ENCODE measurements at places on chromosomes 6 and 20.

DNA sequence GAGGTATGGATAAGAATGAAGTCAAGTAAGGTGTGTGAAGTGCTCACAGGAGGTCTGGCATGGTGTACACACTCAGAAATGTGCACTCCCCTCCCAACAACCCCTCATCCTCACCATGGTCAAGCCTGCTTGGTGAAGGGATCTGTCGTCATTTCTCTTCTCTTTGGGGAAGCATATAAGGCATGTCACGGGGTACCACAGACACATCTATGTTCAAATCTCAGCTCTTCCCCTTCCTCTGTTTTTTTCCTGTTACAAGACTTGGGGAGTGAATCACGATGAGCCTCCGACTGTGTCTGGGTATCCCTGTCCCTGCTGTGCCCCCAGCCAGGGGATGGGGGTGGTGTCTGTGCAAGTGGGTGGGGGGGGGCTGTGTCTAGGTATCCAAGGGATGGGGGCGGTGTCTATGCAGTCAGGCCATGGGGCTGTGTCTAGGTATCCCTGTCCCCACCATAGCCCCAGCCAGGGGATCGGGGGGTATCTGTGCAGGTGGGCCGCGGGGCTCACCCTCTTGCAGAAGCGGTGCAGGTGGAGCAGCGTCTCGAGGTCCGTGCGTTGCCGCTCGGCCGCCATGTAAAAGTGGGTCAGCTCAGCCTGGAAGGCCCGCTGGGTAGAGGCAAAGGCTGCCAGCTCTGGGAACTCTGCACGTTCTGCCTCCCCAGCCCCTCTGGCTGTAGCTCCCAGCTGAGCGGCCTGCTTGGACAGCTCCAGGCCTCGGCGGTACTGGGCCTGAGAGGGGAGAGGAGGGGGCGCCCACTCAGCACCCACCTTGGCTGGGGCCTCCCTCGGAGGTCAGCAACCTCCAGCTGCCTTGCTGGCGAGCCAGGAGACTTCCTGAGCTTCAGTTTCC is 43.6 kb downstream of the KIAA1755 start:
- no peak for DNase-seq

DNA sequence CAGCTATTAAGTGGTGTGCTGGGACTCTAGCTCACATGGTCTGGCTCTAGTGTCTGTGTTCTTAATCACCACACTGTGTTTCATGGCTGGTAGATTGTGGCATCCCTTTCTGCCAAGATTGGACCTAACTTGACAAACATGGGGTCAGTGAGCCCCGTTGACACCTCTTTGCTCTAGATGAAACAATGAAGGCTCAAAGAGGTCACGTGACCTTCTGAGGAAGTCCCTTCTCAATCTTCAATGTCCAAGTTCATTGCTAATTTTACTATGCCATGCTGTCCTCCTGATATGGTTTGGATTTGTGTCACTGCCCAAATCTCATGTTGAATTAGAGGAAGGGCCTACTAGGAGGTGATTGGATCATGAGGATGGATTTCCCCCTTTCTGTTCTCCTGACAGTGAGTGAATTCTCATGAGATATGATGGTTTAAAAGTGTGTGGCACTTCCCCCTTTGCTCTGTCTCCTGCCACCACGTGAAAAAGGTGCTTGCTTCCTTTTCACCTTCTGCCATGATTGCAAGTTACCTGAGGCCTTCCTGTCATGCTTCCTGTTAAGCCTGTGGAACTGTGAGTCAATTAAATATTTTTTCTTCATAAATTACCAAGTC is 177.8 kb upstream of the MYLIP start:
- no peak for DNase-seq

DNA sequence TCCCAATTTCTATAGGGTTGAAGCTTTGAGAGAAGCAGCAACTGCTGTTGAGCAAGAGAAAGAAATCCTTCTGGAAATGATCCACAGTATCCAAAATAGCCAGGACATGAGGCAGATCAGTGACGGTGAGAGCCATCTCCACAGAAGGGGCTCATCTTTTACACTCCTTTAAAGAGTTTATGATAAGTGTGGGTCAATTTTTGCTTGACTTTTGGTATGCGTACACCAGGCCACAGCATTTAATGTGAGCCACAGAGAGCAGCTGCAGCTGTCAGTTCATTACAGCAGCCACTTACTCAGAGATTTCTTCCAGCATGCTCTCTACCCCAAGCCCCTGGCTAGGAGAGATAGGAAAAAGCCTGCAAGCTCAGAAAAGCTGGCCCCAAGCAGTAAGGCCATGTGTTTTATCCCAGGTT is 9.9 kb downstream of the BAG2 start:
- DNase-seq: no peak

DNA sequence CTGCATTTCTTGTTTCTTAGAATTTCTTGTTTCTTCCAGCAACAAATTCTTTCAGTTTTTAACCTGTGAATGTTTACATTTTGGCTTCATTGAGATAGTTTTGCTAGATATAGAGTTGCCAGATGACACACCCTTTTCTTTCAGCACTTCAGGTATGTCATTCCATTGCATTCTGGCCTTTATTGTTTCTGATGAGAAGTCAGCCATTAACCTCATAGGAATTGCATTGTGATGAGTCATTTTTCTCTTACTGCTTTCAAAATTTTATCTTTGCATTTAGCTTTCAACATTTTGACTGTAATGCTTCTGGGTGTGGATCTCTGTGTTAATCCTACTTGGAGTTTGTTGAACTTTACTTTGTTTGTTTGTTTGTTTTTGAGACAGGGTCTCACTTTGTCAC is 440.3 kb upstream of the HS3ST5 start:
- DNase-seq: no peak

DNA sequence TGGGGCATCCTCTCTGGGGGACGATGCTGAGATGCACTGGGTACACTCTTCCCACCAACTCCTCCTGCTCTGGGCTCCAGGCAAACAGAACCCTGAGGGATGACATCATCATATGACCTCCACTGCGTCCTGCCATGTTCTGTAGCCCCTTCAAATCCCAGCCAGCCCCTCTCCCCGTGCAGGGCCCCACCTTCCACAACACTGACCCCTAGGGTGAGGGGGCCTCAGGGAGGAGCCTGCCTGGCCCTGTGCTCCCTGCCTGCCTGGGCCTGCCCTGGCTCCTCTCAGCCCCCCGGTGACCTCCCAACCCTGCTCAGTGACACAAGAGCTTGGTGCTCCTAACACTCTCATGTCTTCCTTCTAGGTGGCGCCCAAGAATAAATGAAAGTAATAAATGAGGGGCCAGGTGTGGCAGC is 9.6 kb upstream of the SPDEF start:
- DNase-seq: no peak

- no peak for DNase-seq
Observed at GRCh38 chr6:131823276-131823902, 15.6 kb downstream of the ENPP1 start.

DNA sequence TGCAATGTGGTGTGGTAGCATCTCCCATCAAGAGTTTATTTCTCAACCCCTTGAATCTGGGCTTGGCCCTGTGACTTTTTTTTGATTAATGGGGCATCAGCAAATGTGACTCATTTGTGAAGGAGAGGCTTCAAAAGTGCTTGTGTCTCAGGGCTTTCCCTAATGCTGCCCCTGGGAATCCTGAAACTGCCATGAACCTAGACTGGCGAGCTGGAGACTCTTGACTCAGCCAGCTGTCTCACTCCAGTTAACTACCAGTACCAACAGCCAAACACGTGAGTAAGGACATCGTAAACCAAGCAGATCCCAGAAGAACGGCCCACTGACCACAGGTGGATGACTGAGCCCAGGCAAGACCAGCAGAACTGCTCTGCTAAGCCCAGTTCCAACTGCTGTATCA is 72.8 kb upstream of the ADTRP start:
- DNase-seq: no peak

DNA sequence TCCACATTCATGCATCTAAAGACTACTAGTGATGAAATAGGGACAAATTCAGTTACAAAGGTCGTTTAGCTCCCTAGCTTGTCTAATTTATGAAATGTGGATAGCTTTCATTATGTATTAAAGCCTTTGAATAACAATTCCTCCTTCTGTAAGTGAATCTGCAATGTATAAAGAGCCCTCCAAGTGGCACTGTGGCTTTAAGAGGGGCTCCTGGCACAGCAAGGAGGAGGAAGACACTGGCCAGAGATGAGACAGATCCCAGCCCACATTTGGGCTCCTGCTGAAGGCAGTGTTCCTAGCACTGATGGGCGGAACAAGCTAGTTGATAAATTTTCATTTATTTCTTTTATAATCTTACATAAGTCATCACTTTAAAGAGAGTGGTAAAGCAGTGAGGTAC is 17.6 kb upstream of the FUCA2 start:
- no peak for DNase-seq

GRCh38 chr6:26016963-26017631 is 54.5 kb downstream of the TRIM38 start:
- DNase-seq: no peak

DNA sequence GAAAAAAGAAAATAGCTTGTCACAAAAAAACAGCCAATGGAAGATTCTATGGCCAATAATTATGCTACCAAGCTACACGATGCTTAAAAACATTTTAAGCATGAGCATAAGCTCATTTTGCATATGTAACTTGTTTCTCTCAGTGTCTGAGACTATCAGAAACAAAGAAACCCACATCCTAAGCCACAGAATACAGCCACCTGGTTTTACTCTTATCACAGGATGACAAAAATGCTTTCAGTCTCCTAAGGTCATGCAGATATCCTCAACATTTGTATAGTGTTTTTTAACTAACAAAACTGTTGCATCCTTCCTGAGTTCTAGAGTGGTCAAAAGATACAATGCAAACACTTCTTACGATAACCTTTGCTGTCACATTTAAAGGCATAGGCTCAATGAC is 172.1 kb upstream of the RUNX2 start:
- DNase-seq: peak; percentile 12

GRCh38 chr6:162942866-162943265 is 215.1 kb downstream of the PACRG start:
- DNase-seq: no peak

- DNase-seq: no peak
Observed at GRCh38 chr6:147758303-147758702, 249.8 kb downstream of the SAMD5 start.

DNA sequence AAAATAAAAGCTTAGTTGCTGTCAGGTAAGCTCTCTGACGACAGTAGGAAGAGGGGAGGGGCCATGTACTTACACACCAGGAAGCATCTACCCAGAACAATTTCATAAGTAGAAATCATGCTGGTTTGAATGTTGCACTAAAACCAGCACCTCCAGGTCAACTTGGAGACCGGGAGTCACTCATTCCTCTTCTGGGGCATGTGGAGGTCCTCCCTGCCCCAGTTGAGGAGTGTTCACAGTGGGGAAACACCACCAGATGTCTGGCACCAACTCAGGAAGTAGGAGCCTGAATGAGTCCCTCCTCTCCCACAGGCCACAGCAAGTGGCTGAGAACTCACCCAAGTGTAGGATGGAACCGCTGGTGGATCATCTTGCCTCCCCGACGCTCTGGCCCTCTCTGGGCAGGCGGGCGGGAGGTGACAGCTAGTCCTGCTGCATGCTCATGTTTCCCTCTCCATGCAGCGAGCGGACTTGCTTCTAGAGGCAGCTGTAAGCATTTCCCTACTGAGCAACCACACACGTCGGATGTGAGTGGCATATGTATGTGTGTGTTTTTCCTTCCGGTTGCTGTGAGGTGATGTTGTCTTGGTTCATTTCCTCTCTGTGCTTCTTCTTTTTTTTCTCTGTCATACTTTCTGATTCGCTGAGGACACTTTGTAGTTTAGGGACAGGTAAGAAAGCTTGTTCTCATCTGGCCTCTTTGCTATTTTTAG is 149.5 kb upstream of the NEDD9 start:
- peak; percentile 76 for DNase-seq

- no peak for DNase-seq
Observed at GRCh38 chr6:156747715-156748114, 29.5 kb upstream of the ARID1B start.

GRCh38 chr6:107308677-107309076 is 150.7 kb downstream of the PDSS2 start:
- no peak for DNase-seq

DNA sequence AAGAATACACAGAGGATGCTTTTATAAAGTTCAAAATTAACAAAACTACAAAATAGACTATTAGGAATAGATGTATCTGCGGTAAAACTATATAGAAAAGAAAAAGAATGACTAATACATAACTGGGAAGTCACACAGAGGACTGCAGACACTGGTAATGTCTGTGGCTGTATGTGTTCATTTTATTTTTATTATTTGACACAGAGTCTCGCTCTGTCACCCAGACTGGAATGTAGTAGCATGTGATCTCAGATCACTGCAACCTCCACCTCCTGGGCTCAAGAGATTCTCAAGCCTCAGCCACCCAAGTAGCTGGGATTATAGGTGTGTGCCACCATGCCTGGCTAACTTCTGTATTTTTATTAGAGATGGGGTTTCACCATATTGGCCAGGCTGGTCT is 38.9 kb downstream of the ESF1 start:
- no peak for DNase-seq

DNA sequence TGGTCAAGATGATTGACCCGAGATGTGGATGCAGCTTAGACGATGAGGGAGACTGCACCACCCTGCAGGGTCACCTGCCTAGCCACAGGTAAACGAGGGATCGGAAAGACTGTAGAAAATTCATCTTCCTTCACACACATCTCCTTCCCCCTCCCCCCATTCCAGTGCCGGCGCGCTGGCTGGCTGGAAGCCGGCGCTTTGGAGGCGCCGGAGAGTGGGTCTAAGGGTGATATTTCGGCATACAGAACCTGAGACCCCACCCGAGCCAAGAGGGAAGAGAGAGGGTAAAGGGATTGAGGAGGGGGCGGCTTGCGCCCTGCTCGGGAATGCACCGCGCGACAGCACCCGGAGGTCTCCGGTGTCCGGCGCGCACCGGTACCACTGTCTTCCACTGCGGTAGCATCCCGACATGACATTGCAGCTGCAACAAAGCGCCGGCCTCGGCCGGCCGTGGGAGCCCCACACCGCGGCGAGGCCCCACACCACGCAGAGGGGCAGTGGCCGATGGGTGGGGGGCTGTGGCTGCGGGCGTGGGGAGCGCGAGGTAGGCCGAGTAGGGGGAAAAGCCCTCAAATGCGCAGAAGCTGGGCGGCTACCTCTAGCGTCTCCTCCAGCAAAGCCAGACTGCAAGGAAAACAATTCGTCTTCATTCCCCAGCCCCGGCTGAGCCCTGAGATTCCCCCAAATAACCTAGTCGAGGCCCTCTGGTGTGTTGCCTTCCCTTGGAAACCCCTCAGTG is 984 bp downstream of the TNFRSF21 start:
- no peak for DNase-seq

GRCh38 chr20:48080583-48080982 is 295.3 kb upstream of the SULF2 start:
- DNase-seq: no peak

Data from stimulated activated naive CD8-positive, alpha-beta T cell treated with anti-CD3 and anti-CD28 coated beads, Interleukin-15, amount 100 ng/mL, for 72 hours (primary cell).